NCI-H226 (cell line): ENCODE measurements at places on chromosomes 5 and 9.
A peak's percentile ranks its signal among the peaks of the same experiment; 100 is the strongest.

DNA sequence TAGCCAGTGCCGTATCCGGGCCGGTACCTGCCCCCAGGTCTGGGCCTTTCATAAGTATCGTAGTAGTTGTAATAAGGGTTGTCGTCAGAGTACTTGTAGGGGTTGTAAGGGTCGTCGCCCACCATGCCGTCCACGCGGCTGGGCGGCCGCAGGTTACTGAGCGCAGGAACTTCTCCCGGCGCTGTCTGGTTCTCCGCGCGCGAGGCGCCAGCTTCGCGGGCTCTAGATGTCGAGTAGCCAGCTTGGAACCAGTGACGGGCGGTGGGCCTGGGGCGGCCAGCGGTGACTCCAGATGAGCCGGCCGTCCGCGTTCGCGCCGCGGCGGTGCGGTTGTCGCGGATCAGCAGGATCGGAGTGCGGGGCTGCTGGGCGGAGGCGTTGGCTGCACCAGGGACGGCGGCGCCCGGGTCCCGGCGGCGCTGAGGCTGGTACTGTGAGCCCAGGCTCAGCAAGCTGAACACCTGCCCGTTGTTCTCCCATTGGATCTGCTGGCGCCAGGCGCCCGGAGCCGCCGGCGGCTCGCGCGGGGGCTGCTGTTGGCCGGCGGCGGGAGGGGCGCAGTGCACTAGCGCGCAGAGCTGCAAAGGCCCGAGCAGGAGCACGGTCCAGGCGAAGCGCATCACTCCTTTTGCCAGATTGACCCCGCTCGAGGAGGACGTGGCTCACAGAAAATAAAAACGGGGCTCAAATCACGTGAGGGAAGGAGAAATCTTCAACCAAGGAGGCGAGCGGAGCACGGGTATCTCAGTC is 518 bp downstream of the LOX start:
- DNase-seq, result no peak

DNA sequence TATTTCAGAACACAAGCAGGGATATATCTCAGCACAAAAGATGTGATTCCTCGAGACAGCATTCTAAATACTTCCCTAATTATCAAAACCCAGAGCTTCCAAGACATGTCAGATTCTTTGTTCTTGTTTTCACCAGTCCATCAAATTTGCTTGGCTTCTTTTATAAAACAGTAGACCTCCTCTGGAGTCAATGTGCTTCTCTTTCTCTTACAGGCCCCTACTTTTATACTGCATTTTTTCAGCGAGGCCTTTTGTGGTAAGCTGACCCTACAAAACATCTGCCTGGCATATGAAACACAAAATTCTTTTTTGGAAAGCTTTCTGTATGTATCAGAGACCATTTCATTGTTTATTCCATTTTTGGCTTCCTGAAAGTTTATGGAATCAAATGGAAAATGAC is 81.8 kb downstream of the ARSB start:
- DNase-seq, result no peak

- DNase-seq, result no peak
These were observed 14.3 kb downstream of the TTC1 start for GRCh38 chr5:160023007-160023907.

GRCh38 chr9:114404531-114404930 is 16.7 kb upstream of the AKNA start:
- DNase-seq, result no peak

GRCh38 chr5:124741711-124742496 is 4.5 kb downstream of the ZNF608 start:
- peak; percentile 98 for DNase-seq

DNA sequence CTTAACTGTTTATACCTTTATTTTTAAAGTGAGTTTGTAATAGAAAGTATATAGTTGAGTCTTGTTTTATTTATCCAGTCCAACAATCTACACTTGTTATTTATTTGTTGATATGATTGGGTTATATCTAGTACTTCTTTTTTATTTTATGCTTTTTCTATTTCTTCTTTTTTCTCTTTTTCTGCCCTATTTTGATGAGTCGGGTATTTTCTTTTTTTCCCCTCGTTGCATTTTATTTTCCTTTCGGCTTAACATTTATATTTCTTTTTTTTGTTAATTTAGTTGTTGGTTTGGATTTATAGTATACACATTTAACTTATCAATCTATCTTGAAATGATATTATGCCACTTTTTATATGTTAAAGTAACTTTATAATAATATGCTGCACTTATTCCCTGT is 111.7 kb upstream of the IZUMO3 start:
- no peak for DNase-seq

- no peak for DNase-seq
These were observed 11.0 kb upstream of the CCNH start for GRCh38 chr5:87423755-87424154.

DNA sequence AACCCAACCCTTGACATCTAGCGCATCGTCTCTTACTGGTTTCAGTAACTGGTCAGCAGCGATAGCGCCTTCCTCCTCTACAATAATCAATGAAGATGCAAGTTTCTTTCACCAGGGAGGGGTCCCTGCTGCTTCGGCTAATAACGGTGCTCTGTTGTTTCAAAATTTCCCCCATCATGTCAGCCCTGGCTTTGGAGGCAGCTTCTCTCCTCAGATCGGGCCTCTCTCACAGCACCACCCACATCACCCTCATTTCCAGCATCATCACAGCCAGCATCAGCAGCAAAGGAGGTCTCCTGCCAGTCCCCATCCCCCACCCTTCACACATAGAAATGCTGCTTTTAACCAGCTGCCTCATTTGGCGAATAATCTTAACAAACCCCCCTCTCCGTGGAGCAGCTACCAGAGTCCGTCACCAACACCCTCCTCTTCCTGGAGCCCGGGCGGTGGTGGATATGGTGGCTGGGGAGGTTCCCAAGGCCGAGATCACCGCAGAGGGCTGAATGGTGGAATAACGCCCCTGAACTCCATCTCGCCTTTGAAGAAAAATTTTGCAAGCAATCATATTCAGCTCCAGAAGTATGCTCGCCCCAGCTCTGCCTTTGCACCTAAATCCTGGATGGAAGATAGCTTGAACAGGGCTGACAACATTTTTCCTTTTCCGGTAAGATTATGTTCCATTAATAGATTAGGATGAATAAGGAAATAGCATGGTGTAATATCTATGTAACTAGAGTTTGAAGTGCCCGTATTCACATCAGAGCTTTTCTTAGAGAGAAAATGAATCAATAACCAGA is 2.2 kb downstream of the CPEB4 start:
- no peak for DNase-seq

DNA sequence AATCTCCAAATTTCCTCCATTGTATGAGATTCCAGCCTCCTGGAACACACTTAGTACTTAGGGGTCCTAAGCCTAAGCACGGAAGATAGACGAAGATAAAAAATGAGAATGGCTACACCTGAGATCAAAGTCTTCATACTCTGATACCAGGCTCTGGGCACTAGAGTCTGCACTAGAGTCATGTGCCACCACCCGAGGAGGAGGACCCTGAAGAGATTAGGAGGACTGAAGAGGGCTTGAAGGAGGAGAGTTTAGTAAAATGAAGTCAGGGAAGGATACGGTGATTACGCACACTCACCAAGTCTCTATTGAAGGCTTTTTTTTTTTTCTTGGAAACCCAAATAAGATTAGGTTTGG is 573 bp upstream of the SPATA24 start:
- no peak for DNase-seq

- no peak for DNase-seq
These were observed 24.9 kb downstream of the RNF130 start for GRCh38 chr5:180046656-180047055.

- DNase-seq, result no peak
These were observed 273.4 kb downstream of the CSNK1G3 start for GRCh38 chr5:123785162-123786071.

DNA sequence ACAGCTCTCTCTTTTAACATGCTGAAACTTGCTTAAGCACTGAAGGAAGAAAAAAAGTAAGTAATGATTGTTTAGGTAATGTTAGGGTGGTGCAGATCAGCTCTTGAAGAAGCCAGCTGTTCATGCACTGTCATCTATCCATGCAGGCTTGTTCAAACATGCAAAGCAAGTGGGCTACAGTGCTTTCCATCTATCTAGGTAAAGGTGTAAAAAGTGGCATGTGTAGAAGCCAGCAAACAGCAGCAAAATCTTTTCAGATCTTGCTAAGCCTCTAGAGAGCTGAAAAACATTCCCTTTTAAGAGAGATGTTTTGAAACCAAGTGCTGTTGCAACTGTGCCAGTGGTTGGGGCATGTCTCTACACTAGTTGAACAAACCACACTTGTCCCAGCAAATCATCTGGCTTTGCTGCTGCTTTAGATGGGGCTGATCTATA is 214.4 kb downstream of the EFNA5 start:
- DNase-seq, result no peak

DNA sequence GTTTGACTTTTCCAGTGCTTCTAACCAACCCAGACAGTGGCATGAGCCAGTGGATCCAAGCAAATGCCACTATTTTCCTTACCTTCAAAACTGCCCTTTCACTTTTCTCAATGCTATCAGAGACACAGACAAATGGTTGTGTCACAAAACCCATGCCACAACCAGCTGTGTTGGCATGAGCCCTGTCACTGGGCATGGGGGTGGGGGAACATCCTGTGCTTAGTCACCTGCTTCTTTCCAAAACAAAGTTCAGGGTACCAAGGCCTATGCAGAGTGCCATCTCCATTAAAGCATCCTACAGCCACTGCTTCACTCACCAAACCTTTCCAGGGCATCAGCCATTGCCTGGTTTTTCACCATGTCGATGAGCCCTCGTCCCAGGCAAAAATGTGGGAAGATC is 30.1 kb downstream of the NIPSNAP3B start:
- no peak for DNase-seq

- no peak for DNase-seq
These were observed 91.0 kb downstream of the ARSB start for GRCh38 chr5:78893940-78894677.

DNA sequence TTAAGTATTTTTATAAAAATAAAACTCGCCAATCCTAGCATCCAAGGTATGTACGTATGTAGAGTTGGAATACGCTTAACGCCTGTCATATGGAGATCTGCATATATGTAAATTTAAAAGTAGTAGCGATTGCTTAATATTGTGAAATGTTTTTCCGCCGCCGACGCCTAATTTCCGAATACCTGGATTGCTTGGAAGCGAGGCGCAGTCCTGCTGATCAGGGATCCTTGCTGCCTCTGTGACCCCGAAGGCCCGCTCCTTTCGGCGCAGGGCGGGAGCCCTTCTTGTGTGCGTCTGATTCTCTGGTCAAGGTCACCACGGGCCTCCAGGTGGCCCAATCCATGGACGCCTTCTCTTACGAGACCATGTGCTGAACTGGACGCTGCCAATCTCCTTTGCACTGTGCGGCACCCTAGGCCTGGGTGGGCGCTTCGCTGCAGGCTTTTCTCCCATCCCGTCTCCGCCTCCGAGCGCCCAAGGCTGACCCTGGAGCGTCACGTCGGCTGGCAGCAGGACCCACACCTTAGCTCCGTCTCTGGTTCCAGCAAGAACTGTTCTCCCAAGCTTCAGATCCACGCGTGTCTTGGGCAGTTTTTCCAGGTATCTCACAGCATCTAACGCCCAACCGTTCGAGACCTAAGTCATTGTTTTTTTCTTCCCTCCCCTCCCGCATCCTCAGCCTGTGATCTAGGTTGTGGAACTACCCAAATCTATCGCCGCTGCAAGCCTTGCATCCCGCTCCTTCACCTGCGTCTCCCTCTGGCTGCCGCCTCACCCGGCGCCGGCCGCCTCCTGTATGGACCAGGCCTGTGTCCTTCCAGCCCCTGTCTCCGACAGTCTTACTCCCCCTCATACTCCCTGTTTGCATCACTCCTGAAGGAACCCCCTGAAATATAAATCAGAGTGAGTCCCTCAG is 3.6 kb upstream of the TRIM41 start:
- no peak for DNase-seq

DNA sequence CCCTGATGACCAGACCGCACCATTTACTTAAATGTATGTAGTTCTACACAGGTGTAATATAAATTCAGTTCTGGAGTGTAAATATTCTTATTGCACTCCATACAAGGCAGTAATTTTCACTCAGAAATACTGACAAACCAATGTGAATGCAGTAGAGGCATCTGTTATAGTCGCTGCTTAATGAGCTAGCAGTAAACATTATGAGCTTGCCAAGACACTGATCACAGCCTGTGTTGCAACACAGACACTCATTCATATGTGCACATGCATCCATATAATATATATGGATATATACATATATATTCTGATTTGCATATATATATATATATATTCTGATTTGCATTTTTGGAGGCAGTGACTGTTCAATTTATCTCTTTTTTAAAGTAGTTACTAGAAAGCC is 435.1 kb upstream of the ST8SIA4 start:
- no peak for DNase-seq

GRCh38 chr5:56638061-56638621 is 177.2 kb upstream of the MAP3K1 start:
- no peak for DNase-seq

DNA sequence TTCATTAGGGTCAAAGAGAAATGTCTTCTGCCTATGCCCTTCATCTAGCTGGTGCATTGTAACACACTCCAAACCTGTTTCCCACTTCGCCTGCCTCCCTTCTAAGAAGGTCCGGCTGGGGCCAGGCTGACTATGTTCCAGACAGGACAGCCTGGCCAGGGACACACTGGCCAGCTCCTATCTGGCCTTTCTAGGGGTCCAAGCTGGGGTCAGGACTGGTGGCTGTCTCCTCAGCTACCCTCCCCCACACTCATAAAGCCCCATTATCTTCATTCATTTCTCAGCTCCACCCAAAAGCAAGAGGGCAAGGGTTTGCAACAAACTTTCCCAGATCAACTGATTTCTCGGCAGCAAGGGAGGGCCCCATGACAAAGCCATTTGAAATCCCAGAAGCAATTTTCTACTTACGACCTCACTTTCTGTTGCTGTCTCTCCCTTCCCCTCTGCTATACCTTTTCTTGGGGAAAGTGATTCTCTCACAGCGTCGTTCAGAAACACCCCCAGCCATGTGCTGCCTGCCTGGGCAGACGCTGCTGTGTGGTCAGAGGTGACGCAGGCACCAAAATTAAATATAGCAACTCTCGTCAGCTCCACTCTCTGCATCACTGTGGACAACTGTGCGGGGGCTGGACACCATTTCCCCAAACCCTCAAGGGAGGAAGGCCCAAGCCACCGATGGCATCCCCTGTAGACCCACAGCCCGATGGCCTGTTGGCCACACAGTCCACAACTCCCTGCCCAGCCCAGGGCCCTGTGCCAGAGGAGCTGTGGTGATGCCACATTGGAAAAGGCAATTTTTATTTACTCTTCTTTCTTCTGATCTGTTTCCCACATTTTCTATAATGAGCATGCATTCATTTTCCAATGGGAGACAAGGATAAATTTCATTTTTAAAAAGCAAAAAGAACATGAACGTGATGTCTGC is 6.1 kb downstream of the IL13 start:
- DNase-seq, result no peak

GRCh38 chr9:98538626-98539031 is 170.1 kb downstream of the GABBR2 start:
- no peak for DNase-seq

DNA sequence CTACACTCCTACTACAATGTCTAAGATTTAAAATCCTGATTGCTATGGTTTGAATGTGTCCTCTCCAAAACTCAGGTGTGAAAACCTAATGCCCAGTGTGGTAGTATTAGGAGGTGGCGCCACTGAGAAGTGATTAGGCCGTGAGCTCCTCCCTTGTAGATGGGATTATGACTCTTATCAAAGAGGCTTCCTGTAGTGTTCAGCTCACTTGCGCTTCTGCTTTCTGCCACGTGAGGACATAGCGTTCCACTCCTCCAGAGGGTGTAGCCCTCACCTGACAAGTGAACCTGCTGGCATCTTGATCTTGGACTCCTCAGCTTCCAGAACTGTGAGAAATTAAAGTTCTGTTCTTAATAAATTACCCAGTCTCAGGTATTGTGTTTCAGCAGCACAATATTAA is 33.0 kb upstream of the WHRN start:
- peak; percentile 55 for DNase-seq

GRCh38 chr5:132662925-132663770 is 5.2 kb downstream of the IL13 start:
- DNase-seq, result no peak

GRCh38 chr9:137807721-137808703 is 69.6 kb upstream of the CACNA1B start:
- DNase-seq, result no peak
